ENCODE measurements at places on chromosomes 2 and 18.

- DNase-seq: no peak
Observed at GRCh38 chr2:239075918-239076758, 228.3 kb downstream of the TWIST2 start.

GRCh38 chr2:220469201-220469600 lies 841.8 kb downstream of the SLC4A3 start:
- no peak for DNase-seq

DNA sequence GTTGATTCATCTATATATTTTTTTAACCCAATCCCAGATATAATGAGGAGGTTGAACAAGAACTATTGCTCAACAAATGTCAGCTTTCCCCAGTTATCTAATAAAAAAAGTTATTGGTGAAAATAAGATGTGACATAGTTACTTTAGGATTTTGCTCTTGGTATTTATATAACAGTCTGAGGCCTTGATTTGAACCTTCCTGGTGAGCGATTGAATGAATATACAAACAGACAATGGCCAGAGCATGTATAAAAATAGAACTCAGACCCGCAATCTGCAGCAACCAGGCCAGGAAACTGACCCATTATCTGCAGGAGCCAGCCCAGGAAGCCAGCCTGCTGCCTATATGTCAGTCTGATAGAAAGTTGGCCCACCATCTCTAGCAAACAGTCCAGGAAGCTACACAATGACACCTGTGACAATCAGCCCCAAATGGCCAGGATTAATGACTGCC lies 81.6 kb downstream of the HS6ST1 start:
- no peak for DNase-seq

DNA sequence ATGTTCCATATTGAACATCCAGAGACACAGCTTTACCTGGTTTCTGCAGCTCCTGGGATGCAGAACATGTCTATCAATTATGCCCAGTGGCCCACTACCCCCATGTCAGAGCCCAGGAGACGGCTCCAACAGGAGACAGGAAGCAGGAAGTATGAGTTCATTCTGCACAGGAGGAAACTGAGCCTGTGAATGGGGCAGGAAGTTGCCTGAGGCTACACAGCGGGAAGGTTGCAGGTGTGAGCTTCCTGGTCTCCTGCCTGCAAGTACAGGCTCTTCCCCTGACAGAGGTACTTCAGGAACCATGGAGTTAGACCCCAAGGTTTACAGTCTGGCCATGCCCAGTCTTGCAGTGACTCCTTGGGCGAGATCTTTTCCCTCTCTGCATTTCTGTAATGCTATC lies 2.8 kb upstream of the BOK start:
- no peak for DNase-seq

DNA sequence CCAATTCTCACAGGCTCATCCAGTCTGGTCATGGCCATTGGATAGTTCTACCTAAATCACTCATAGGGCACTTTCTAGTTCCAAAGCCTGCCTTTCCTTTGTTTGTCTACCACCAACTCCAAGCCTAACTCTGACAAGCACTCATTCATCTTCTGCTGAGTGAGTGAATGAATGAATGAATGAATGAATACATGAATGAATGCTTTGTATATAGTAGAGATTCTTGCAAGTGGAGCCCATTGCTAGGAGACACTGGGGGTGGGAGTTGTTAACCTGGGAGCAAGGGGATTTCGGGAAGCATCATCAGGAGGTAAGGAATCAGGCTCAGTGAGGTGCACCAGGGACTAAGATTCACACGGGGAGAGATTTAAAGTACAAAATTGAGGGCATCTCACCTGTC lies 3.3 kb upstream of the MOCOS start:
- DNase-seq: no peak

DNA sequence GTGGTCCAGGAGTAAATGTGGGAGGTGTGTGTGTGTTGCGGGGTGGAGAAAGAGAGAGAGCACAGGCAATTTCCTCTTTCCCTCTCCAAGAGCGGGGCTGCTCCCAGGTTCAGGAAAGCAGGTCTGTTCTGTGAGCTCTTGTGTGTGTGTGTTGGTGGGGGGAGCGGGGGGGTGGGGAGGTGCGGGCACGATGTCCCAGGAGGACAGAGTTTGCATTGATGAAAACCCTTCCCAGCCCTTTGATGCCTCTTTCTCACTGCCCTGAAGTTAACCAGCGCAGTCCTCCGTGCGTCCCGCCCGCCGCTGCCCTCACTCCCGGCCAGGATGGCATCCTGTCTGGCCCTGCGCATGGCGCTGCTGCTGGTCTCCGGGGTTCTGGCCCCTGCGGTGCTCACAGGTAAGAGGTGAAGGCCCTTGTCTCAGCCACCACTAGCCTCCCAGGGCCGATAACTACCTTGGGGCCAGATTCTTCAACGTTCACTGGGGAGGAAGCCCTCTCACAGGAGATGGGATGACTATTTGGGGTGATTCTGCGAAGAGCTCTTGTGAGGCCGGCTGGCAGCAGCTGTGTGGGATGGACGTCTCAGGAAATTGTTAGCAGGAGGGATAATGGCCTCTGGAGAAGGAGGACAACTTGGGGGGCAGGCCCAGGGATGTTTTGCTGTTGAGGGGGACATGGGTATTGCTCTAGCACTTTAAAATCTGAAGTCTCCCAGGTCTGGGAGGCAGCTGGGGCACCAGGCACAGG lies at the start of gene SNORC:
TSS of gene SNORC (plus strand) at position 247 of the 748 bp plus-strand sequence. CDS start at position 325, 78 bp downstream.
- no peak for DNase-seq

DNA sequence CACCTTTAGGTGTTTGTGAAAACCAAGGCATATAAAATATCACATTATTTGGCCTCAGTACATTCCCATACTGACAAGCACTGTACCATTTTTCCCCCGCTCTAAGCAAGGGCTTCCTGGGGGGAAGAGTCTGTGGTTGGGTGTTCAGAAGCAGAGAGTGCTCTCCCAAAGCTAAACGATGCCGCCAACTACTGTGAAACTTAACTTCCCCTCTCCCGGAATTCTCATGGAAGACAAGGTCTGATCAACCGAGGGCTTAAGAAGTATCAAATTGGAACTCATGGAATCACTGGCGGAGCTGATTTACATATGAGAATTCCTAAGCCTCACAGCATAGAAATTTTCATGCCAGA lies 433 bp upstream of the MFF start:
- DNase-seq: no peak

GRCh38 chr2:6443061-6443823 lies 422.5 kb downstream of the CMPK2 start:
- no peak for DNase-seq

DNA sequence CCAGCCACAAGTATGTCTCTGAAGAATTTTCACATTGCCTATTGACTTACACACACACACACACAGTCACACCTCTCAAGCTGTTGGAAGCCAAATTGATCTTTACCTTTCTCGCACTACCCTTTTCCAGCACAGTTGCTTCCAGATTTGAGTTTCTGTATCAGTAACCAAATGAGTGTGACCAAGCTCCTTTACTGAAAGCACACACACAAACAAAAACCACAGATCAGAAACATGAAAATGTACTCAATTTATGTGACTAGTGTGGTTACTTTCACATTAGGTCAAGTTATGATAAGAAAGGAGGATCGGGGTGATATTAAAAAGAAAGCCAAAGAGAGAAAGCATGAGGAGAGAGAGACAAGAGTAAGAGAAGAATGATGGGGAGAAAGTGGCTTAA lies 993.9 kb upstream of the POU3F3 start:
- no peak for DNase-seq

DNA sequence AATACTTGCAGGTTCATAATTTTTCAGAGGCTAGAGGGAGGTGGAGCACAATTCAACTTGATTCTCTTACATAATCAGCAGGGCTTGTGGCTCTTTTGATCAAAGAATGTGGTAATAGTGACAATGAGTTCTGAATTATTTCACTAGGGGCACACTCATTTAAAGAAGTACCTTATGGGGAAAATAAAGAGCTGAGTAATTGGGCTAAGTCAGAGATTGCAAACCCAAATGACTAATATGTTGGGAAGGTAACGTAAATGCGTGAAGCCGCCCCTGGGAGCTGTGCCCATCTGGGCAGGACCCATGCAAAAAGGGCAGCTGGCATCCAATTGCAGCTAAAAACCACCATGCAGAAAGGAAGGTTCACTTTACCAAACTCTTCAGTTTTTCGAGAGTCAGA lies 35.3 kb downstream of the NCKAP5 start:
- no peak for DNase-seq

DNA sequence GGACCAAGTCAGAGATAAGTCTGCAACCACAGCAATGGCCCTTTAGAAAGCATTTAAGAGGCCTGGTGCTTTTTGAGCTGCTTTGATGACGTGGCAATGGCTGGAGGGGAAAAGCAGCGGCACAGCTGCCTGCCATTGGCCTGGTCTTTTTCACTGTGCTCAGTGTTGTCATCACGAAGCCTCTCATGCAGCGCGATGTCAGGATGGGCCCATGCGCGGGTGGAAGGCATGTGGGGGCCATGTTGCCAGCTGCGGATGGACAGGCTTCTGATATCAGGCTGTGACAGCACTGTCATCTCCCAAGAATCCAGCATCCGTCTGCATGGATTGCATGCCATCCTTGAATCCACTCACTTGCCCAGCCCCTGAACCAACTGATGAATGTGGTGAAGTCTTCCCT lies 204.5 kb downstream of the ACKR3 start:
- DNase-seq: no peak

GRCh38 chr2:59691518-59692190 lies 861.8 kb downstream of the BCL11A start:
- DNase-seq: no peak

- DNase-seq: no peak
Observed at GRCh38 chr2:57510704-57511103, 535.9 kb upstream of the VRK2 start.

GRCh38 chr2:178296394-178297090 lies 102.2 kb downstream of the OSBPL6 start:
- no peak for DNase-seq

DNA sequence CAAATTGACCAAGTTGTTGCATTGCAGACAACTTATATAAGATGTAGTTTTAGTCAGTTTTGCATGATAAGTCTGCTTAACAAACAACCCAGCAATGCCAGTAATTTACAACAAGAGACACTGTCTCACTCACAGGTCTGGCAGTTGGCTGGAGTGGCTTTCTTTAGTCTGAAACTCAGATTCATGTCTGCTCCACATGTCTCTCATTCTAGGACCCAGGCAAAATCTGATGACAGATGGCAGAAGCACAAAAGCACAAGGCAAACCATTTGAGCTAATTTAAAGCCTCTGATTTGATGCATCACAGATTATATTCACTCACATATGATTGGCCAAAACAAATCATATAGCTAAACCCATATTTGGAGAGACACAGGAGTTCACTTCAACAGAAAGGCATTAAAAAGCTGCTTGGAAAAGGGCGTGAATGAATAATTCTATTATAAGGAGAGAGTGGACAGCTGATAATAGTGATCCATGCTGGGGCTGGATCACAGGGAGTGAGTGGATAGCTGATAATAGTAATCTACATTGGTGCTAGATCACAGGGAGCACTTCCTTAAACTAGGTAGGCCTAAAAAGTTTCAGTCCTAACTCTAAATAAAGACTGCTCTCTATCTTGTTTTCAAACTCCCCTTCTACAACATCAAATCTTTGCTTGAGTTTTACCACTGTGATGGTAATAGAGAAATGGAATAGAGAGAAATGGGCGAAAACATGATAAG lies 593.2 kb upstream of the ZNF804A start:
- DNase-seq: no peak

DNA sequence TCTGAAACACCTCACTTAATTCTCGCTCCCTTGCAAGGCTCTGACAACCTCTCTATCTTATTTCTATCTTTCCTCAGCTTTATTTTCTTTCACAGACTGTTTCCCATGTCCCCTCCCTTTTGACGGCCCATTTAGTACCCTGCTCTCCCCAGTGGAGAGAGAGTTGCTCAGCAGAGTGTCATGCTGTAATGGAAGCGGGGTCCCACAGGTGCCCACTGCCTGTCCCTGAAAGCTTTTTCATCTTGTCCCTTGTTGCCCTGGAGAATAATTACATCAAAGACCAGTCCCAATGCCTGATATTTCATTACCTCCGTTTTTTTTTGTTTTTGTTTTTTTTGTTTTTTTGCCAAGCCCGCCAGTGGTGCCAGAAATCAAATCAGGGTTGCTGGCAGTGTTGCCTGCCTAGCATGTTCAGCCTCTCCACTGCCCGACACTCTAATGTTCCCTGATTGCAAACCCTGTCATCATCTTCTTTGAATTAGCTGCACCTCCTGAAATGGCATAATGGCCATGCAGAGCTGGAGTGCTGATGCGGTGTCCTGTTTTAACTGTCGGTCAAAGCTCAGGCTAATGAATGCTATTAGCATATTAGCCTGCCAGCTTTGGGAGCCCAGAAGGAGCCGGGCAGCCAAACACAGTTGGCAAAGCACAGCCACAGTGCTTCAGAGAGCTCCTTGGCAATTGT lies 71.2 kb upstream of the CAVIN2 start:
- no peak for DNase-seq

GRCh38 chr2:189150033-189150432 lies 29.5 kb downstream of the COL5A2 start:
- DNase-seq: no peak

GRCh38 chr2:240739797-240740196 lies 48.1 kb downstream of the AQP12A start:
- no peak for DNase-seq

- no peak for DNase-seq
Observed at GRCh38 chr2:98828793-98829371, 98.0 kb upstream of the MGAT4A start.

DNA sequence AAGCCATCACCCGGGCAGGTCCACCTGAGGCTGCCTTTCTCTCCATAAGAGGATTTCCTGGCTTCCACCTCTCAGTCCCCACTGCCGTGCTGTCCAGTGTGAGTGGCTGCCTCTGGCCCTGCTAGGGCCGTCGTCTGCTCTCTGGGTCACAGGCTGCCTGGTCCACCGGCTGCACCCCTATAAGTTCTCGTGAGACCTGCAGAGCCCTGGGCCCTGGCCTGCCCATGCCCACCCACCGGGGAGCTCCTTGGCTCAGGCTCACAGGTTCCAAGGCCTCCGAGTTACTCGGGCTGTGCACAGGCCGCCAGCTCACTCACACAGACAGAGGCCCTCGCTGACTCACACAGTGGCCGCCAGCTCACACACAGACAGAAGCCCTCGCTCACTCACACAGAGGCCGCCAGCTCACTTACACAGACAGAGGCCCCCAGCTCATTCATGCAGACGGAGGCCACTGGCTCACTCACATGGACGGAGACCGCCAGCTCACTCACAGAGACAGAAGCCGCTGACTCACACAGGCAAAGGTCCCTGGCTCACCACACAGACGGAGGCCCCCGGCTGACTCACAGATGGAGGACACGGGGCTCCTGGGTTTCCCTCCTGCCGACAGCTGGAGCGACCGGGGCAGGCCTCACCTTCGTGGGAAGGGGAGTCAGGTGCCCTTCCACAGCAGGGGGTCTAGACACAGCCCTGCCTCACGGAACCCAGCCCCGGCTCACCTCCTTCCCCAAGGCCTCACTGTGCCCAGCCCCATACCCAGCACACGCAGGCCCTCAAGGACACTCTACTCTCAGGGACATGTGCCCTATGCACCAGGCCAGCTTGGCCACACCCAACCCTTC lies 334.1 kb upstream of the MYT1L start:
- DNase-seq: no peak

DNA sequence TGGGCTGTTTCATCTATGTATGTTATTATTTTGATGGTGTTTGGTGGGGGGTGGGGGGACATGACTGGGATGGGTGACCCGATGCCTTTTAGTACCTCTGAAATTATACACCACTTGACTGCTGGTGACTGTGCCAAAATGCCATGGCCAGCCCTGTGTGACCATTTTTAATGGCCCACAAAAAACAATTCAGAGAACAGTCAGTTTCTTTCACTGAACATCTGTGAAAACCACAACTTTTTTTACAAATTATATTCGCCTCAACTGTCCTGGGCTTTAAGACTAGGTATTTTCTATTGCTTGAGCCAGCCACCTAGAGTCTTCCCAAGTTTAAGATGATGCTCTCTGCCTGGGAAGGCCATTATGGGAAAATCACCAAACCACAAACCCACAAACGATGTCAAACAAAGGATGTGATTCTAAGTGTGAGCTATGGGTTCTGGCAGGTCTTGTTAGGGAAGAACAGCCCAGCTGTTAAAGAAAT lies 33.9 kb downstream of the FN1 start:
- no peak for DNase-seq

Measured in stimulated activated CD4-positive, alpha-beta T cell treated with anti-CD3 and anti-CD28 coated beads, TNF-alpha, amount 100 ng/mL, for 1 hour (primary cell).